ENCODE measurements at places on chromosomes 4 and X.

DNA sequence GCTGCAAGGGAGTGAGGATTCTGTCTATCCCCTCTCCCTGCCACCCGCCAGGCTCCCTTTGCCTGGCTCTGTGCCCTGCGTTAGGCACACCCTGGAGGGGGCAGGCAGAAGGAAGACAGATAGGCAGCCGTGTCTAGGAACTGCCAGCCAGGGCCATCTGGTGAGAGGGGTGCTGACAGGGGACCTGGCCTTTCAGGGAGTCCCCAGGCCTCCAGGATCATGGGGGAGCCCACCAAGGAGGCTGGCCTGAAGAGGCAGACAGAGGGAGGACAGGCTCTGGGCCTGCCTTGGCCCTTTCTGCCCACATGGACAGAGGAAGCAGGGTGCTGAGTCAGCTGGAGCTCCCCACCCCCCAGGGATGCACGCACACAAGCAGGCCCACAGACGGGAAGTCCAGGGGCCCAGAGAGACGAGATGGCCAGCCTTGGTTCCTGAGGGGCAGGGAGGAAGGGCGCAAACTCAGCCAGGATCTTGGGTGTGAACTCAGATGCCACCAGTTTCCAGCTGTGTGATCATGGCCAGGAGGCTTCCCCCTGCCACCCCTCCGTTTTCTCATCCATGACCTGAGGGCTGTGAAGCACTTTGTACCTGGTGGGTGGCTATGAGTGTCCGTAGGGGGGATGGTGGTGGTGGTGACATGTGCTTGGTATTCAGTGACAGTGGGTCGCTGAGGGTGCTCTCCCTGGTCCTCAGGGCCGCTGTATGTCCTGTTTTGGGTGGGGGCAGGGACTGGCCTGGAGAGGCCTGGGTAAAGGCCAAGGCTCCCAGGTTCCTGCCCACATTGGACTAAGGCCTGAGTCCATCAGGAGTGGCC, 1.8 kb downstream of the SH3BP2 start:
- DNase-seq, result no peak

- no peak for DNase-seq
Measured at GRCh38 chr4:8050555-8051206, 107.9 kb downstream of the ABLIM2 start.

- DNase-seq, result no peak
Measured at GRCh38 chr4:126742048-126742447, 890.7 kb upstream of the INTU start.

DNA sequence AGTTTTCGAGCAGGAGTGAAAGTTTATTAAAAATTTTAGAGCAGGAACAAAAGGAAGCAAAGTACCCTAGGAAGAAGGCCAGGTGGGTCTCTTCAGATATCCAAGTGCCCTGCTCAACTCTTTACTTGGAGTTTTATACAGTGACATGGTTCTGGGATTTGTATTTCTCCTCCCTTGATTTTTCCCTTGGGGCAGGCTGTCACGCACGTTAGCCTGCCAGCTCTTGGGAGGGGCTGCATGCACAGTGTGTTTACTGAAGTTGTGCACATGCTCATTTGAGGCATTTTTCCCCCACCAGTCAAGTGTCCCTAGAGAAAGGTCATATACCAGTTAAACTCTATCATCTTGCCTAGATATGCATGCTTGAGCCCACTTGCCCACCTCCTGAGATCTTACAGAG, 102.5 kb upstream of the GABRA2 start:
- no peak for DNase-seq

Measured in activated CD8-positive, alpha-beta memory T cell treated with anti-CD3 and anti-CD28 coated beads for 1 hour (primary cell).